NCI-H1417 (cell line): ENCODE measurements at places on chromosomes 6 and 20.

GRCh38 chr20:38386851-38387250, 40.6 kb downstream of the LBP start:
- DNase-seq: no peak

DNA sequence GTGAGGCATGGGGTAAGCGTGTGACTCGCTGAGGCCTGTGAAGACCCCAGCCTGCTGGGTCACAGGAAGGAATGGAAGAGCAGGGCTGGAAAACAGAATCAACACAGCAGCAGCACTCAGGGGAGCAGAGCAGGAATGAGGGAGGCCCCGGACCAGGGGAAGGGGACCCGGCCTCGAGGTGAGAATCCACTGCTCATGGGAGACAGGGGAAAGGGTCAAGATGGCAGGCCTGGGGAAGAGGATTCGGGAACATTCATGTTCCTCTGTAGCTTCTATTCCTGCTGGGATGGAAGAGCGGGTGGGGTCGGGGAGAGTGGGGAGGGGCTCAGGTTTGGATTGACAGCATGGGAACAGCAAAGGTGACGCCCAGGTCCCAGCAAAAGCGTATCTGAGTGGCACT, 59.4 kb downstream of the NPEPL1 start:
- DNase-seq: no peak

- DNase-seq: no peak
Observed at GRCh38 chr6:11589261-11589660, 51.7 kb downstream of the TMEM170B start.

- no peak for DNase-seq
Observed at GRCh38 chr6:142823256-142823902, 121.6 kb downstream of the HIVEP2 start.

DNA sequence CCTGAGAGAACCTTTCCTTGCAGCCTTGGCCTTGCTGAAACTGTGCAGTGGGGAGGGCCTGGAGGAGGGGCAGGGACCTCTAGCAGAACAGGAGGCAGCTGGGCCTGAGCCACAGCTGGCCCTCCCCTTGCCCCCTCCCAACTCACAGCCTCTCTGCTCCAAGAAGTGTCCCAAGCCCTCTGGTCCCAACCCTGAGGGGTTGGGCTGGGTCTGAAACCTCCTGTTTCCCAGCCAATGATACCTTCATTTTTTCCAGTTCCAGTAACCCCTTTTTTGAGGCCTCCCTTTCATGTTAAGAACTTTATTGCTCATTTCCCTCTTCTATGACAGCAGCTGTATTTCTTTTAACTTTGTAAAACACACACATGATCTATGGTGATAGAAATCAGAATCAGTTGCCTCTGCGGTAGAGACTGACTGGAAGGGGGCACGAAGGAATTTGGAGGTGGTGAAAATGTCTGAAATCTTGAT, 17.9 kb upstream of the ARMC12 start:
- DNase-seq: no peak

- DNase-seq: no peak
Observed at GRCh38 chr20:38252292-38253288, 7.9 kb downstream of the KIAA1755 start.
